ENCODE measurements at places on chromosomes 5 and 9.

DNA sequence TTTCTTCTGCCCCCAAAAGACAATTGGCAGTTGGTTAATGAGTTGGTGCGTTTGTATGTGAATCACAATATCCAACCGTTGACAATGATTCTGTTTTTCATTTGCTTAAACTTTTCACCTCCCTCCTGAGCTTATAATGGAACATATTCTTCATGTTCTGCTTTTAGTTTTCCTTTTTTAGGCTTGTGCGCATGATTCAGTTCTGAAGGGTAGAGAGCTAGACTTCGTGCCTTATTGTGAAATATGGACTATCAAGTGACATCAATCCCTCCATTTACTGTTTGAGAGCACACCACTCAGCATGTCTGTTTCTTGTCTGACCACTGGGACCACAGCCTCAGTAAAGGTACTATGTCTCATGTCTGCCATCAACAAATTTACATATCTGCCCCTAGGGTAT is 30.5 kb upstream of the LPAR1 start:
- no peak for DNase-seq

DNA sequence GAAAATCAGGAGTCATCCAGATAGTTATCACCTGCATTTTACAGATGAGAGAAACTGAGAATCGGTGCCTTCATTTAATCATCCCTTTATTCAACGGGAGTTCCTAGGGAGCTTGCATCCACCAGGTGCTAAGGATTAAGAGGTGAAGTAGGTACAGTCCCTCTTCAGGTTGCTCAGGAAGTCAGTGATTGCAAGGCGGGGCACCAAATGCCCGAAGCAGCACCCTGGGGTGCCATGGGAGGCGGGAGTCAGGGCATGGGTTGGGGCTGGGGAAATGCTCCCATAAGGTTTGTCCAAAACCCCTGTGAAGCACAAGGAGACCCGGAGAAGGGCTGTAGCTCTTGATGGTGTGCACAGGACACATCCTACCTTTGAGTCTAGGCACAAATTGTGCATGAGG is 98.8 kb upstream of the KLF4 start:
- DNase-seq, result no peak

- DNase-seq, result no peak
Measured at GRCh38 chr9:7119612-7120011, 361.8 kb downstream of the KDM4C start.

DNA sequence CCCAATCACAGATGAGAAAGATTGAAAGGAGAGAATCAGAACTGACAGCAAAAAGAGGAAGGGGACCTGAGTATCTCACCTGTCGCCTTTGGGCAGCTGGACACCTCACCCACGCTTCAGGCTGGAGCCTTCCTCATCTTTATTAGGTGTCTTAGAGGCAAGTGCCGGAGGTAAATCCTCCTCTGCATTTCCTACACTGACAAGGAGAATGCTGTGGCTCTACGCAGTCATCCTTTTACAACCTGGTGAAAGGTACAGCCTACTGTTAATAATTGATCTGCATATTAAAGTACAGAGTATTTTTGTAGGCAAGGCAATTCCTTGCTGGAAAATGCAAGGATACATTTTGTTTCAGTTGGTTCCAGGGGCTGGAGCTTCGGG is 34.8 kb downstream of the PRLR start:
- no peak for DNase-seq

DNA sequence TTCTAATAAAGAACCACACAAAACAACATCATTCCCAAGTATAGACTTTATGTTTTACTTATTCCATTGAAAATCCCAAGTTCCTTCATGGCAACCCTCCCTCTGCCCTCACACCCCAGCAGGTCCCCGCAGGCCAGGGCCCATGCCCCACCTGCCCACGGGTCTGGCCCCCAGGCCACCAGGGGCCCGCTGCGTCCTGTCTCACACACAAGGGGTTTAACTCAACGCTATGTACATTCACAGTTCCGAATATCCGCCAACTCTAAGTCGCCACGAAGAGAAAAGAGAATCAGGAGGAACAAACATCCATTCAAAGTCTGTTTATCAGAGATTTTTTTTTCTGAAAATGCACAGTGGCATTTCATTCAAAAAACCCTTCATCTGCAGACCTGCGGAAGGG is 16.2 kb upstream of the SLC6A3 start:
- DNase-seq, result no peak

GRCh38 chr5:176373100-176373818 is 8.0 kb downstream of the ARL10 start:
- DNase-seq, result peak; percentile 59

DNA sequence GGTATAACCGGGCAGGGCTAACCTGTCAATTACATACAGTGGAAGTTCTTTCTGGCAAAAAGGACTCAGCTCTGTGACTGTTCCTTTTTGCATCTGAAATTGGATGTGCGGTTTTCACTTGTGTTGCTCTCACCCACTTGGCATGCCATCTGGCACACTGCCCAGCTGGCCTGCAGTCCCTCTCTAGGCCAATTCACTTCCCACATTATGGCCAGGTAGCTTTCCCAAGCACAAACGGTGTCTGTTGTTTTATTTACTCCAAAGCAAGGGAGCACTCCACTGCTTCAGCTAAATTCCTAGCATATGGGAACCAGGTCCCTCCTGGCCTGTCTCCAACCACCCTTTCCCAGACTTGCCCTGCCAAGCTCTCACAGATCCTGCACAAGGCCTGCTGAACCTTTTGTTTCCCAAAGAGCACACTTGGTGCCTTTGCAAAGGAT is 132.5 kb downstream of the SEMA6A start:
- DNase-seq, result no peak

DNA sequence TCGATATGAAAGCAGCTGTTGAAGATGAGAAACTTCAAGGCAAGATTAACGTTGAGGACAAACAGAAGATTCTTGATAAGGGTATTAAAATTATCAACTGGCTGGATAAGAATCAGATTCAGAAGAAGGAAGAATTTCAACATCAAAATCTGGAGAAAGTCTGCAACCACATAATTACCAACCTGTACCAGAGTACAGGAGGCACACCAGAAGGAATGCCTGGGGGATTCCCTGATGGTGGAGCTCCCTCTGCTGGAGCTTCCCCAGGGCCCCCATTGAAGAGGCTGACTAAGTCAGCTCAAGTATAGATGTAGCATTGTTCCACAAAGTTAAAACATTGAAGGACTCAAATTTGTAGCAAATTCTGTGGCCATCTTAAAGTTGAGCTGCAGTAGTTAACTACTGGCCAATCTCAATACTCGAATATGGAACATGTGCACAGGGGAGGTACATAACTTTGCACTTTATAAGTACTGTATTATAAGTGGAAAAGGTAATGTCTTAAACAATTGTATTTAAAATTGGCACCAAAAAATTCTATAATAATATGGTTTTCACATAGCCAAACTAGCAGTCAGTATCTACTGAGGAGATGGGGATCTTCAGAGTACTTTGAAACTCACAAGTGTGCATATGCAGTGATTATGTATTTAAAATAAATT is 237.5 kb downstream of the CHSY3 start:
- DNase-seq, result no peak

DNA sequence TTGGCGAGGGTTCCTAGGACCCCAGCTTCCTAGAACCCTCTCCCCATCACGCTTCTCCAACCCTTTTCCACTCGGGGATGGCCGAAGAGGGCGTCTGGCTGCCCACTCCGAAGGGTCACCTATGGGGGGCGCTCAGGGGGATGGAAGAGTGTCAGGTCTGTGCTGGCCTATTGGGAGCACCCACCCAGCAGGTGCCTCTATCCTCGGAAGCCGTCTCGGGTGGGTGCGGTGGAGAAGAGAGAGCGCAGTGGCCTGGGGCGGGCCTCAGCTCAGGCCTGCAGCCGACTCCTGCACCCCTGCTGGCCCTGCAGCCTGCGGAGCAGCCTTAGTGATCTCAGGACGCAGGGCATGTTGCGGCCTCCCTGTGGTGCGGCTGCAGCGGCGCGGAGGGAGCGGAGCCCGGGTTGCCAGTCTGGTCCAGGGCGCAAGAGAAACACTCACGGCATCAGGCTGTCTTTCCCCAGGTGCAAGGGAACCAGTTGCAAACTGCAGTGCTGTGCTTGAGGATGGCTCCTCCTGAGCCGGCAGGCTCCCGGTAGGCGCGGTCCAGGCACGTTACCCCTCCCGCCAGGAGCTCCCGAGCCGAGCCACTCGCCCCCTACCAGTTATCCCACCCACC is 1.5 kb upstream of the IRX2 start:
- DNase-seq, result no peak

DNA sequence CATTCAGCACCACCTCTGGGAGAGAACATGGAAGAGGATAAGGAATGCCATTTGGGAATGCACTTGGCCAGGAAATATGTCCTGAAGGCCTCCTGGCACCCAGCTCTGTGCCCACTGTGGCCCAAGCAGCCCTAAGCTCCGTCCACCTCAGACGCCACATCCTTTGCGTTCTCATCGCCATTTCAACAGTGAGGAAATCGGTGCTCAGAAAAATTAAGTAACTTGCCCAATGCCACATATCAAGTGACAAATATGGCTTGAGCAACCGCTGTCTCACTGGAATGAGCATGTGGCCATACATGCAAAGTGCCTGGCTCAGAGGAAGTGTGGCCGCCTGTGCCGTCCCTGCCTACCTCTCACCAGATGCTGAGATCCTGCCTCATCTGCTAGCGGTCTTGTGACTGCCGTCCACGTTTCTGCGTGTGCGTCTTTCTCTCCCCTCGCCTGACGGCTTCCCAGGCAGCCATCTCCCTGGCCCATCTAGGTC is 984 bp upstream of the DOK3 start:
- no peak for DNase-seq

DNA sequence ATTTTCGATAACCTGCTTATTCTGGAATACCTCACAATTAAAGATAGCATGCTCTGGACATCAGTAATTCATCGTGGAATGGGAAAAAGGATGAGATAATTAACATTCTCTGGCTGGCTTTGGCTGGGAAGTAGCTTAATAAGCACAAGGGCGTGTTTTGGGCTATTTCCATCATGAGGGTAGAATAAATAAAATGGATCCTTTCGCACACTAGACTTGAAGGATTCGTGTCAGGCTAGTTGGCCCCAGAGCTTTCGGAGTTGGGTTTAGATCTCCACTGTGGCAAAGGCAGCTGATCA is 151.2 kb upstream of the ADRA1B start:
- DNase-seq, result no peak

GRCh38 chr5:16346380-16346779 is 119.2 kb downstream of the ZNF622 start:
- no peak for DNase-seq

GRCh38 chr5:154242964-154243376 is 52.4 kb downstream of the GALNT10 start:
- no peak for DNase-seq

- DNase-seq, result no peak
Measured at GRCh38 chr9:96460470-96460869, 10.5 kb downstream of the HABP4 start.

- peak; percentile 30 for DNase-seq
Measured at GRCh38 chr9:36091026-36091953, 45.2 kb upstream of the GLIPR2 start.

- DNase-seq, result no peak
Measured at GRCh38 chr9:33908749-33909148, 91.8 kb downstream of the UBE2R2 start.

GRCh38 chr9:133137451-133138231 is 16.6 kb upstream of the RALGDS start:
- no peak for DNase-seq

Measured in ovary (tissue), 10 donors.